NCI-H1048 (cell line): ENCODE measurements at places on chromosomes 5 and 9.

GRCh38 chr5:104370523-104370922, 807.9 kb upstream of the NUDT12 start:
- no peak for DNase-seq

DNA sequence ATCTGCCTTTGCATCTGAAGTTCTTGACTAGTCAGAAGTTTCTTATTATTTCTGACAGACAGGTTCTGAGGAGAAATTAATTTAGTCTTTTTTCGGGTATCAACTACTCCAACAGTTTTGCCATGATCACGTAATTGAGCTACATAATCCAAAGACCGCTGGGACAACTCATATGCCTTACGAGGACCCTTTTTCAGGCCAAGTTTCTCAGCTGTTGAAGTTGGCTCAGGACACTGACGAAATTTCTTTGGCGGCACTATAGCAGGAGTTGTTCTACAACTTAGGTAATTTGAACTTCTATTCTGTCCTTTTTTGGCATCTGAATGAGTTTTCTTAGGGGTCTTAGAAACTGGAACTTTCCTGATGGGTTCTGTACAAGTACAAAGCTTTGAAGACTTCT, 27.2 kb downstream of the SETX start:
- no peak for DNase-seq

DNA sequence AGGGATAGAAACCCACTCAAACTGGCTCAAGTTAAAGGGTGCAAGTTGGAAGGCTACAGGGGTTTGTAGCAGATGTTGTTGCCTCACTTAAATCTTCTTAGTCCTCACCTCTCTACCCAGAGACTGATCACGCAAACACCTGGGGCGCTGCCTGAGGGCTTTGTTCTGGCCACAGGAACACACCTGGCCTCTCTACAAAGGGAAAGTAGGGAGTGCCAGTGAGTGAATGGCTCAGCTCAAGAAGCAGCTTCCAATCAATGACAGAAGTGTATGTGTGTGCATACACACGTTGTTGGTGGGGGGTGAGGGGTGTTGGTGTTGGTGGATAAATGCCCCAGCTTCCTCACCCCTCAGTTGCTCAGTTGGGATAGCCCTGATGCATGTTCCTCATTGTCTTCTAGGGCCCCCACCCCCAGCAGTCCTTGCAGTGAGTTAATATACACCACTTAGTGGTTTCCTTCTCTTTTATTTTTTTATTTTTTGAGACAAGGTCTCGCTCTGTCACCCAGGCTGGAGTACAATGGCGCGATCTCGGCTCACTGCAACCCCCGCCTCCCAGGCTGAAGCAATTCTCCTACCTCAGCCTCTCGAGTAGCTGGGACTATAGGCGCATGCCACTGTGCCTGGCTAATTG, 30.6 kb upstream of the CTNNA1 start:
- no peak for DNase-seq

GRCh38 chr9:131447600-131447999, 53.7 kb downstream of the PRRC2B start:
- DNase-seq, result no peak

DNA sequence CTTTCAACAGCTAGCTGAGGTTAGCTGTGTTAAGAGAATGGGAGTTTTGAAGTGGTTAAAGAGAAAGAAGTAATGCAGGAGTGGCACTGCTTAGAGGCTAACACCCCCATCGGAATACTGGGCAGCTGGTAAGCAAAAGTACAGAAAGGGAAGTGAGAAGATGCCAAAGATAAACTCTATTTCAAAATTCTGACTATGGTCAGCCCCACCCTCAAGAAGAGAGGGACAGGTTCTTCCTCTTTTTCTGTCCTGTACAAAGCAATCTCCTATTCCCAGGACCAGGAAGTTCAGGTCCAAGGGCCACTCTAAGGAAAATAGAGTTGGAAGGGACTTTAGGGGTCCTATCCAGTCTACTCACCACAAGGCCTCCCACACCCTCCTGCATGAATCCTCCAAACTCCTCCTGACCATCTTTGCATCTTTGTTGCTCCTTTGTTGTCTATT, 45.9 kb upstream of the JAK2 start:
- no peak for DNase-seq

DNA sequence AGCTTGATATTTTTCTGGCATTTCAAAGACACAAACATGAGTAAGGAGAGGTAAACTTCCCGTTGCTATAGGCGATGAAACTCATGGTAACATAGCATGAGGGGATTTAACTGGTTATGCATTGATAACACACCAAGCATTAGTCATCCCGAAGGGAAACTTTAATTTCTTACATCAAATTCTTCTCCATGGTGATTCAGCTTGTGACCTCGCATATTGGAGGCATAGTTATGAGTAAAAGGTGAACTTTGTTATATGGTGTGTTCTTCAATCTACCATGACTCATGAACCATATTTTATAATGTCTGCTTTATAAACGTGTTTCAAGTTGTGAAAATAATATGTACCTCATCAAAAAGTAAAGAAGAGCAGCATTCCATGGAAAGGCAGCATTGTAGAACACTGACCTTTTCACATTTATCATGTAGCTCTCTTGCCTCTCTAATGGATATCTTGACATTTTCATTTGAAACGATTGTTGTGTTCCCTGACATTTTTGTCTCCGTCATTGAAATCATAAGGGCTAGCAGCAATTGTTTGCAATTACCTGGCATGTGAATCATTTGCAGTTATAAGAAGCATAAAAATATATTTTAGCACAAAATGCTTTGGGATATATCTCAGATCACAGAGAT, 491.8 kb downstream of the ANXA1 start:
- DNase-seq, result no peak

- peak; percentile 2 for DNase-seq
Measured at GRCh38 chr9:3441197-3441816, 84.5 kb downstream of the RFX3 start.

GRCh38 chr5:156359476-156359875, 32.5 kb downstream of the SGCD start:
- no peak for DNase-seq

GRCh38 chr9:33742519-33742918, 52.8 kb upstream of the PRSS3 start:
- DNase-seq, result no peak

DNA sequence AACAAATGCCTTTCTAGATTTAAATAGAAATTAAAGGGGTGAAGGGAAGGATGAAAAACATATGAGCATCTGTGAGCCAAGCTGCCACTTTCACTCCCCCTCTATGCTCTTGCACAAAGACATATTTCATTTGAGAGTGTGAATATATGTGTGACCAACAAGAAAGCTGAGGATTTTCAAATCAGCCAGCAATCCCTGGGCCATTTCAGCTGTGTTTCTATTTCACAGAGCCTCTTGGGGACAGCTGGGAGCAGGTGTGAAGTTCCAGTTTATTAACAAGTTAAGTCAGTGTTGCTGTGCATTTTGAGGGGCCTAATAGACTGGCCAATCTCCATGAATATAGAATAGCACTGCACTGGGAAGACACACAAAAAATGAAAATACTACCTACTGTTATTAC, 248.7 kb upstream of the RGMB start:
- DNase-seq, result no peak

DNA sequence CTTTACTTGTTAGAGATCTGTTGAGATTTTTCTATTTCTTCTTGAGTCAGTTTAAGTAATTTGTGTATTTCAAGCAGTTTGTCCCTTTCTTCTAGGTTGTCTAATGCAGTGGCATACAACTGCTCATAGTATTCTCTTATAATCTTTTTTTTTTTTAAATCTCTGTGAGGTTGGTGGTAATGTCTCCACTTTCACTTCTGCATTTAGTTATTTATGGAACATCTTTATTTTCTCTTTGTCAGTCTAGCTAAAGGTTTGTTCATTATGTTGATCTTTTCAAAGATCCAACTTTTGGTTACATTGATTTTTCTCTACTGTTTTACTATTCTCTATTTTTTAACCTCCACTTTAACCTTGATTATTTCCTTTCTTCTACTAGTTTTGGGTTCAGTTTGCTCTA, 13.8 kb downstream of the FOXE1 start:
- no peak for DNase-seq

GRCh38 chr5:137037848-137038247, 461.3 kb downstream of the SPOCK1 start:
- DNase-seq, result no peak

- DNase-seq, result no peak
Measured at GRCh38 chr9:21810388-21810787, 8.0 kb downstream of the MTAP start.

GRCh38 chr5:2725980-2726765, 25.3 kb downstream of the IRX2 start:
- DNase-seq, result no peak

- no peak for DNase-seq
Measured at GRCh38 chr9:35811381-35812024, 559 bp downstream of the SPAG8 start.

DNA sequence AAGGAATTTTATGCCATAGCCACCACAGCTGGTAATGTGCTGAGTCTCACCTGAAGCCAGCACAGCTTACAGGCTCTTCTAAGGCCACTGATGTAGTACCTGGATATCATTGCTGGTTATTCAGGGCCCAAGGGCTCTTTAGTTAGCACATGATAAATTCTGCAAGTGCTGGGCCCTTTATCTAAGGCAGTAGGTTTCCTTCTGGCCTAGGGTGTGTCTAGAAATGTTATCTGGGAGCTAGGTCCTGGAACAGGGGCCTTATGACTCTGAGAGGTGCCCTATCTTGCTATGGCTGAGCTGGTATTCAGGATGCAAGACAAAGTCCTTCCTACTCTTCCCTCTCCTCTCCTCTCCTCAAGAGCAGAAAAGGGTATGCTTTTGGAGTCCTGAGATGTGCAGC, 1424.5 kb upstream of the NUDT12 start:
- no peak for DNase-seq

DNA sequence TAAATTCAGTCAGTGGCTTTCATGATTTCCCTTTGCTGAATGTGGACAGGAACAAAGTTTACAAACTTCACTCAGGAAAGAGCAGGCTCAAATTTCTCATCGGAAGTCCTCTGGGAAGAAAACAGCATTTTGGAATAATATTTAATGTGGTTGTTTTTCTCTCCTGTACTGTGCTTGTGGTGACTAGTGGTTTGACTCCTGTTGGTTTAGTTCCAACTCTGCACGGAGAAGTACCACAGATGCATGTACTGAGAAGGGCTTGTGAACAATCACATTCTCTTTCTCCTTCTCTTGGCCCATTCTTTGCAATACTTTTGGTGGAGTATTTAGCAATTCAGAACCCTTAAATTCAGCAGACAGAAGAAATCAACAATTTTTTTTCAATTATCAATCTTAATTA, 13.3 kb downstream of the MPDZ start:
- no peak for DNase-seq

DNA sequence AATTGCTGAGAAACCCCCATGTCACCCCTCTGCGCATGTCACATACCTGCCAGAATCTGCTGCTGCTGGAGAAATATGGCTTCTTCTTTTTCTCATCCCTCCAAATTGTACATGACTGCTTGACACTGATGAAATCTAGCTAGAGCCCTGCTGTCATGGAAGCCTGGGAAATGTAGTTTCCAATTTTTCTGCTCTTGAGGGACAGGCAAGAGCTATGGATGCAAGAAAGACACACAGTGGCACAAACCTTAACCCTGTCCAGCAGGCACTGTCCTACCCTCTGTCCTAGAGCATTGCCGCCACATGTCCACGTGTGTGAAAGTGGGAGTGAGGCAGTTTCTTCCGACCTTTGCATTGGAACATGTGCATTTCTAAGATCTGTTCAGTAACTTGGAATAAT, 255.5 kb upstream of the SEMA6A start:
- DNase-seq, result no peak

DNA sequence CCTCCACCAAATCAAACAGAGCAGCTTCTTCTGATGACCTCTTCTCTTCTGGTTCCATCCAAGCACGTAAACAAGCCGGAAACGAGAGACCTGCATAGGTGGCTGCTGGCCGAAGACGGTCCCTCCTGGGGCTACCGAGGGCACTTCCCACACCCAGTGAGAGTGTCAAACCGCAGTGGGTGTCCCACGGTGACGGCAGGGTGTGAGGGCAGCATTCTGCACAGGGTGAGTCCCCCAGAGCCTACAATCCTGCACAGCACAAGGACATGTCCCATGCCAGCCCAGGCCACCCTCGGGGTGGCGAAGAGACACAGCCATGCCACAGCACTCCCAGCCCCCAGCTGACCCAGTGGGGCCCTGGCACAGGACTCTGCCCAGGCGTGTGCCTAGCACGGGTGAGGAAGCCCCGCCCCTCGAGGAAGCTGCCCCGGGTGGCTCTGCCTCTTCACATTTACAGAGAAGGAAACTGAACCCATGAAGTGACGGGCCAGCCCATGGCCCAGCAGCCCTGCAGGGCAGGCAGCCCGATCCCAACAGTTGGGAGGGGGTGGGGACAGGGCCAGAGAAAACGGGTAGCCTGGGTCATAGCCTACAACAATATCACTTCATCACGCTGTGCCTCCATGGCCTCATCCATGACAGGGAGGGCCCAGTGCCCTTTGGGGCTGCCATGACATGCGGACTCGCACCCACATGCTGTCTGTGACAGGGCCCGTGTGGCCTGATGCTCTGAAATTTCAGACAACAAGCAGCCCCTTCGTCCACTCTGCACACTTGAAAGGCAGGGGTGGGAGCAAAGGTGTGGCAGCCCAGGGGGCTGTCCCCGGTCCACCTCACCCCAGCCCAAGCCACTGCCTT, 43.2 kb downstream of the SEMA4D start:
- no peak for DNase-seq
